ENCODE measurements at places on chromosomes 5 and 9.

GRCh38 chr5:128304088-128304487, 220.5 kb downstream of the SLC12A2 start:
- DNase-seq = no peak

- DNase-seq = no peak
These were observed 8.4 kb downstream of the LMX1B start for GRCh38 chr9:126621919-126622735.

DNA sequence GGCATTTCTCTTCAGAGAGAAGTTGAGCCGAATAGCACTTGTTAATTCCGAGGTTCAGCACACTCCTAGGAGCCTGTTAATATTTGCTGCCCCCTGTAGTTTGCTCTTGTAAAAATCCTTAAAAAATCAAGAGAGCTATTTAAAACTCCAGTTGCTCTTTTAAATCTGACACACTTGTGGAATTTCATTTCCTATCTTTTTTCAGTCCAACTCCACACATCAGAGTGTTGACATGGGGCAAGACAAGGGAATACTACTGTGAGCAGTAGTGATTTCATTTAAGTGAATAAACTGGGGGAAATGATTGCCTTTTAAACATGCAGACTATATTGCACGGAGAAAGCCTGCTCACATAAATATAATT, 1096.3 kb upstream of the DMAC1 start:
- DNase-seq = no peak

GRCh38 chr5:68382640-68383039, 167.1 kb downstream of the PIK3R1 start:
- DNase-seq = no peak

- no peak for DNase-seq
These were observed 39.2 kb downstream of the OLFM1 start for GRCh38 chr9:135126451-135127187.

DNA sequence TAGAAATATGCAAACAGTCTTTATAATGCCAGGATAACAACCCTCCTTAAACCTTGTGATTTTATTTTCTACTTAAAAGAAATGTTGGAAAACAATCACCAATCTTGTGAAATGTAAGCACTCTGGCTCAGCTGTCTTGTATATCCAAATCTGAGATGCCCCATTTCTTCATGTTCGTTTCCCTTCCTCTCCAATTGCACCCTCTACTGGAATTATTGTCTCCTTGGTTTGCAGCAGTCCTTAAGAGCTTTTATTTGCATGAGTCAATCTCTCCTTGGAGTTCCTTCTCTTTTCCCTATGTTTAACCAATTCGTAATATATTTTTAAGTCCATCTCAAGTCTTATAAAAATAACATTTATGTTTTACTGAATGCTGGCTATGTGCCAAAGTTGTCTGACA, 362.0 kb upstream of the CDH10 start:
- no peak for DNase-seq

DNA sequence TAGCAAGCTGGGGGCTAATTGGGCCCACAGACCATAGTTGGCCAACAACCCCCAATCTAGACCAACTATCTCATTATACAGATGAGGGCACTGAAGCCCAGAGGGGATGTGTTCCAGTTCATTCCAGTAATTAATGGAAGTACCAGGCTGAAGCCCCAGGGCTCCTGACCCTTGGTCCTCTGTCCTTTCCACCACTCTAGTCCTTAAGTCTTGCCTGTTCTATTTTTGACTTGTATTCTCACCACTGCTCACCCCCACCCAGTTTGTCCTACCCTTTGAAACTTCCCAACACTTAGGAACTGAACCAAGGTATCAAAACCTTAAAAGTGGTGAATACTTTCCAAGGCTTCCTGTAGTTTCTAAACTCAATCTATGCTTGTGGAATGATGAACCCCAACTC, 407.4 kb downstream of the ENC1 start:
- no peak for DNase-seq

GRCh38 chr5:42005561-42006153, 80.6 kb downstream of the FBXO4 start:
- no peak for DNase-seq

GRCh38 chr9:123084256-123084655, 50.8 kb downstream of the GPR21 start:
- DNase-seq = no peak

DNA sequence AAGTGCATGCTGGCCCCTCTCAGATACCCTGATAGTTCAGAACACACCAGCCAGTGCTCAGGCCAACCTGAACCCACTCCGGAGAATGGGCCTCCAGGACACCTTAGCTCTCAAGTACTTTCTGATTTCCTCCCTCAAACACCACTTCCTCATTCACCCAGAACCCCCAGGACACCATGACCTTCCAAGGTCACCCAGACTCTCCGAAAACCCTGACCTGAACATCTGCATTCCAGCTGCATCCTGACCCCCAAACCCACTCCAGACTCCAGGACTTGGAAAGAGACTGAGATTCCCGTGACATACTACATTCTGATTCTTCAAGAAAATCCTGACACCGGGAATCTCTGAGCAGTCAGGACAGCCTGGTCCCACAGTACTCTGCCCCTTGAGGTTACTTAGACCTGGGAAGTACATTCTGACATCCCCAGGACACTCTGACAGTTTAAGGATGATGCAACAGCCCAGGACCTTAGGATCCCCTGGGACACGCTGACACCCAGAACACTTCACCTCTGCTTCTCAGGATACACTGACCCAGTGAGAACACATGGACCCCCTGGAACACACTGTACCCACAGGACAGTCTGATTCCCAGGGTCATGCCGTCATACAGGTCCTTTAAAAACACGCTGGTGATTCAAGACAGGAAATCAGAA, 747 bp upstream of the PROP1 start:
- DNase-seq = no peak

GRCh38 chr5:149782895-149783586, 52.9 kb downstream of the PPARGC1B start:
- DNase-seq = no peak

DNA sequence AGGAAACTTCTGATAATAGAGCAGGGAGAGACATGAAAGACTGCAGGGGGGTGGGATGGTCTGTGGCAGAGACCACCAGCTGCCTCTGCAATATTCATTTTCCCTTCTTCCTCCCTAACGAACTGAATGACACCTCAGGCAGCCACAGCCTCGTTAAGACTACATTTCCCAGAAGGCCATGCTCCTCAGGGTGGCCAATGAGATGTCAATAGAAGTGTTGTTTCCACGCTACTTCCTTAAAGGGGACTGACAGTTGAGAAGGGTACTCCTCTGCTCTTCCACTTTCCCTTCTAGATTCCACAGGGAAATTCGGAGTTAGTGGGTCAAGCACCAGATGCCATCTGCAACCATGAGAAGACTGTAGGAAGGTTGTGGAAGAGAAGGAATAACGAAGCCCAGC, 52.0 kb upstream of the DAPK1 start:
- DNase-seq = no peak

DNA sequence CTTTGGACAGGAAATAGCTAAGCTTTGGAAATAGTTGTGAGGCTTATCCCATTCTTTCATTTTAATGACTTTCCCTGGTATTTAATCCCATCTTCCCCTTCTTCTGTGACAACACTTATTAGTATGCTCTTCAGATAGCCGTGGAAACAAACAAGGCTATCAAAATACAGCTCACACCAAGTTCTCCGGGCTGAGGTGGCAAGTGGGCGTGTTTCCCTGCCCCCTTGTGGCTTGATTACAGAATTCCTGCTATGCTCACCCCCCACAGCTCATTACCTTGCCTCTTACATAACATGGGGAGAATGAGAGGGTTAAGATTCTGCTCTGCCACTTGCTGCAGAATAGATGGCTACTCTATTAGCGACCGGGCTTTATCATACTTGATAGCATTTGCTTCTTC, 437.1 kb upstream of the TLE4 start:
- no peak for DNase-seq

DNA sequence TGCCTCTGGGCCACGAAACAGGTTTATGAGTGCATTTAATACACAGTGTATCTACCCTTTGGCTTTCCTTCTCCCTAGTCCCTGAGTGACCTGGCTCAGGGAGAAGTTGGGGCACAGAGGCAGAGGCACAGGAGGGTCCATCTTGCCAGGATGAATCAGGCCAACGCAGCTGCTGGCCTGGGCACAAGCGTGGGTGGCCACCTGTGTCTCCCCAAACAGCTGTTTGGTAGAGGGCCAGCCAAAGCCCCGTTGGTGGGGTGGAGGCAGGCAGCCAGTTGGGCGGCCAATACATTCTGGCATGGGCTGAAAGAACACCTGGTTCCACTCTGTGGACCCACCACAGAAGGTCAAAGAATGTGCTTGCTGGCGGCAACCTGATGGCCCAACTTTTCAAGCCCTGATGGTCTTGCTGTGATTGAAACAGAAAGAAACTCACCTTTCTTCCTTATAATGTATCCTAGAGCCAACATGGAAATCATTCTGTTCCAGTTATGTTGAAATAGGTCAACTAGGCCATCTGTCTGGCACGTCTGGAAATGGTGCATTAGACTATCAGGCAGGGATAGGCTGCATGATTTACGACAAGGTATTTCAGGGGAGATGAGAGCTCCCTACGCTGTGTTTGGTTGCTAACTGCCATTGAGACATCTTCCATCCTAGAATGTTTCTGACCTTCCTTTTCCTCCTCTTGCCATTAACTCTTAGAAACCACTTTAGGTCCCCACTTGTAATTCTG, 337.4 kb downstream of the ADAMTS6 start:
- DNase-seq = no peak

GRCh38 chr9:134492721-134493460, 148.7 kb upstream of the COL5A1 start:
- no peak for DNase-seq

- no peak for DNase-seq
These were observed 483.1 kb downstream of the BNC2 start for GRCh38 chr9:16387382-16387781.

DNA sequence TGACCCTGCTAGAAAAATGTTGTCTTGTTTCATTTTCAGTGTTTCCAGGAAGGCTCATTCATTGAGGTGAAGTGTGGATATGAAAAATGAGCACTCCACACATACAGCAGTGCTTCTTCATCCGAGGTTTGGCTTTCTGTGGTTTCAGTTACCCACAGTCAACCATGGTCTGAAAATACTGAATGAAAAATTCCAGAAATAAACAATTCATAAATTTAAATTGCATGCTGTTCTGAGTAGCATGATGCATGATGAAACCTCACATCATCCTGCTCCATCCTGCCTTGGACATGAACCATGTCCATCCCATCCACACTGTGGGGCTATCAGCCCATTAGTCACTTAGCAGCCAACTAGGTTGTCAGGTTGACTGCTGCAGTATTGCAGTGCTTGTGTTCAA, 10.4 kb upstream of the SLC45A2 start:
- DNase-seq = no peak

DNA sequence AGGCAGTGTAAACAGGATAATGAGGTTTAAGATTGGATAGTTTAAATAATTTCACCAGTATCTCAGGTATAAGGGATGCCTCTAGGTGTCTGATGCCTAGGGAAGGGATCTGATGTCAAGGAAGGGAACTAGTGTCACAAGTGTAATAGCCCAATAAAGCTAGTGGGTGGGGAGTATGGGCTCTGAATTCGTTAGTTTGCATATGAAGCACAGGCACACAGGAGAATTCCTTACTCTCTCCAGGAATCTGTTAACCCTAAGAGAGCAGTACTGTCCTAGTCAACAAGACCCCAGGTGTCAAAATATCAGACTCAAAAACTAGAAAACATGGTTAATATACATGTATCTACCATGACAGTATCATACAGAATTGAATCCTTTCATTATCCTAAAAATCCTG, 352.5 kb upstream of the CYLC2 start:
- no peak for DNase-seq

GRCh38 chr9:89323390-89323789, 5.1 kb downstream of the SECISBP2 start:
- DNase-seq = no peak

GRCh38 chr5:31029925-31030324, 163.6 kb upstream of the CDH6 start:
- DNase-seq = no peak

GRCh38 chr5:138305797-138306196, 25.8 kb downstream of the CDC25C start:
- DNase-seq = no peak

DNA sequence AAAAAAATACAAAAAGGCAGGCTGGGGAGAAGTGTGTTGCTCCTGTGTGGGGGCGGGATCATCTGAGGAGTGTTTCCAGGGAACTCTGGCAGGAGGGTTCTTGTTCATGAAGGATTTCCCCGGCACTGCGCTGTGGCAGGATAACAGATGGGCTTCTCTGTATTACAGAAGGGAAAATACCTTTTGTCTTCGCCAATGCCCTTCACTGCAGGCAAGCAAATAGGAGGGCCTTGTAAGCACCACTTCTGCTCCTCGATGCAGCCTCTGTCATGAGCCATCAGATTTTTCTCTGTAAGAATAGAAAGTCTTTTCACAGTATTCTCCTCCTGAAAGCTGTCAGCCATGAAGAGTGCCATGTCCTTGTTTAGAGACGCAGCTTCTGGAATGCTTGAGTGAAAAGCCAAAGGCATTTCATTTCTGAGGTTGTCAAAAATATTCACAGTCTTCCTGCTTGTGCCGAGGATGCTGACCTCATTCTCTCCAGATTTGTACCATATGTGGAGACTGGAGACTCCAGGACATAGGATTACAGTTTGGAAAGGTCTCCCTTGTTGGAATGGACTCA, 294.0 kb downstream of the YTHDC2 start:
- no peak for DNase-seq

DNA sequence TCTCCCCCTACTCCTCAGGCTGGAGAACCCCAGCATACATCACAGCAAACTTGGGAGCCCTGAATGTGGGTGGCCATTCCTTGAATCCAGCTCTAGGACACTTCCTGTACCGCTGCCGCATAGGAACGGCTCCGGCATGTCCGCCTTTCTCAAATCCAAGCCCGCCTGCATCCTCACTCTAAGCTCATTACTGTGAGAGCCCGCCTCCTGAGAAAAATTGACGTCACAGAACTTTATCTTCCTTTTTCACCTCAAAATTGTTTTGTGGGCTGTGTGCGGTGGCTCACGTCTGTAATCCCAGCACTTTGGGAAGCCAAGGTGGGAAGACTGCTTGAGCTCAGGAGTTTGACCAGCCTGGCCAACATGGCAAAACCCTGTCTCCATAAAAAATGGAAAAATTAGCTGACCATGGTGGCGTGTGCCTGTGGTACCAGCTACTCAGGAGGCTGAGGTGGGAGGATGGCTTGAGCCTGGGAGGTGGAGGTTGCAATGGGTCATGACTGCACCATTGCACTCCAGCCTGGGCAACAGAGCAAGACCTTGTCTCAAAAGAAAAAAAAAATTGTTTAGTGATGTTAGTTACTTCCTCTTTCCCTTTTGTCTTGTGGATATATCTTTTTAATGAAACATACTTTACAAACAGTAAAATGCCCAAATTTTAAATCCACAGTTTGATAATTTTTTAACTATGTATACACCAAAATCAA, 22.8 kb downstream of the RNF44 start:
- no peak for DNase-seq

GRCh38 chr5:6713274-6714225, at the start of gene TENT4A:
TSS of gene TENT4A (plus strand) at chr5:6713432. CDS start at chr5:6713984, 552 bp downstream.
- no peak for DNase-seq

GRCh38 chr9:115456515-115456914, 338.6 kb upstream of the TNC start:
- DNase-seq = no peak
